ACHN (cell line): ENCODE measurements at places on chromosomes 11 and 22.

- DNase-seq, result no peak
Observed at GRCh38 chr11:120284272-120284671, 40.8 kb upstream of the TLCD5 start.

DNA sequence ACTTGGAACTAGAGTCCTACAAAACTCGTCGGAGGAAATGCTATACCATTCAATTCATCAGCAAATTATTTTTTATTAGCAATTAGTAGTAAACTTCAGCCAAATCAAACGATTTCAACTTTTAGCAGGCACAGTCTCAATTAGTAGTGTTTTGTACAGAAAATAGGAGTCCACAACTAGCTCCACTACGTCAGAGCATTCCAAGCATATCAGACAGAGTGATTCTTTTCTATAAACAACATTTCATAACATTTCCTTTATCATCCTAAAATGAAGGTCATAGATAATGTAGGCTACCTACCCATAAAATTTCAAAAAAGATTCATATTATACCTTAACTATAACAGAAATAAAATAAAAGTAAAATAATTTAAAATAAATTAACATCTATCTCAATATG, 169.9 kb downstream of the KIF18A start:
- no peak for DNase-seq

GRCh38 chr22:44660051-44660830, 41.8 kb upstream of the PRR5 start:
- no peak for DNase-seq

GRCh38 chr11:18775492-18776292, 15.9 kb downstream of the PTPN5 start:
- DNase-seq, result peak; percentile 58

- DNase-seq, result no peak
Observed at GRCh38 chr11:127943763-127944162, 643.6 kb downstream of the ETS1 start.
